ENCODE measurements at places on chromosomes 3 and 15. TPM values are rescaled to one million over a fixed set of nuclear protein-coding genes. Genes with fewer than 3 reads are reported as not detected.

The CRYGS gene
- total RNA-seq, result 5.7 TPM

The HYKK gene
- 3.7 TPM for total RNA-seq

The ECE2 gene
- total RNA-seq, result not detected

The GATA2 gene
- total RNA-seq, result not detected

The TMEM207 gene
- not detected for total RNA-seq

The SERPINI1 gene
- total RNA-seq, result 2.1 TPM

The TGM5 gene
- not detected for total RNA-seq

The TMEM266 gene
- not detected for total RNA-seq

The POLQ gene
- total RNA-seq, result 32.1 TPM

The GOLGA8G gene
- total RNA-seq, result not detected

The GP9 gene
- total RNA-seq, result not detected

- no peaks in the 10 kb centered on the region for H3K36me3 ChIP-seq
- no peak overlapping the region for H3K4me3 ChIP-seq
- no peak overlapping the region for H3K27ac ChIP-seq
- no peaks in the 10 kb centered on the region for H3K27me3 ChIP-seq
- H3K4me1 ChIP-seq, result peaks cover 8% of the 10 kb centered on the region
- peak; percentile 26 for DNase-seq
These were observed 26.9 kb downstream of the PIERCE2 start for GRCh38 chr15:55434989-55435825.

DNA sequence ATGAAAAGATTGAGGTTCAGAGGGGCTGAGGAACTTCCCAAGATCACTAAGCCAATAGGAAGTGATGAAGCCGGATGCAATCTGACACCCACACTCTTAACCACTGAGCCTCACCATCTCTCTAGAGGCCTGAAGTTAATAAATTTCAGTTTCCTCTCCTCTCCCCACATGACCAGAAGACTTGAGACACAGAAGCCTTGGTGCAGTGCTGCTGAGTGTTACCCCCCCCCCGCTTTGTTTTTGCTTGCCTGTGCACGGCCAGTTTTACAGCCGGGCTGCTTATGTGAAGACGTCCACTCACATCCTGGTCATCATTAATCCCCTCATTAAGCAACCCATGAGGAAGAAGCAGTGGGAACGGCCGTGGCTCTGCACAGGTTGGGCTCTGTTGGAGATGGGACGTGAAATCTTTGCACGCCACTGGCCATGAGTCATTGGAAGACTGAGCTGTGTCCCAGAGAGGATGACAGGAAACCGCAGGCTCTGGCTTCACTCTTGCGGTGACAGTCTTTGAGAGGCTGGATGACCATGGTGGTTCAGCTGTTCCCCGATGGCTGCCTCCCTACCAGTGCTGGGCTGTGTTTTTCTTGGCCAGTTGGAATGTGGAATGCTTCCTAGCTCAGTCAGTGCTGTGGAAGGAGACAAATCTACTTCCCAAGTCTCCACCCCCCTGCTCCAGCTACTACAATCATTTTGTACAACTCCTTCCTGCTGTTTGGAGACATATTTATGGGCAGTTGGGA, 232.6 kb upstream of the LRTM1 start:
- no peak overlapping the region for H3K4me3 ChIP-seq
- no peak for DNase-seq
- no peak overlapping the region for H3K27ac ChIP-seq
- no peaks in the 10 kb centered on the region for H3K36me3 ChIP-seq
- H3K27me3 ChIP-seq, result no peaks in the 10 kb centered on the region

DNA sequence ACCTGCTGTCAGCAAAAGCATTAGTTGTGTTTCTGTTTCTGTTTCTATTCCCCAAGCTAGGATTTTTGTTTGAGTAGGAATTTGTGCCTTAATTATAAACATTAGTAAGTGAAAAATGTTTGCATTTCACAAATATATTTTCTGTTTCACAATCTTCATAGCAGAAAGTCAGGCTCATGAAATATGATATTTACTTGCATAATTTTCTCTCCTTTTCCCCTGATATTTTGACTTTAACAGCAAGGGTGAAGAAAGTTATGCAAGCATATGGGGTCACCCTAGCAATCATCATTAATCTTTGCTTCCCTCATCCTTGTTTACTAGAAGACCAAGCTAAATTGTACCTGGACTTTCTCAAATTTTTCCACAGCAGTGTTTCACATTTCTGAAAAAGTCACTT, 140.3 kb upstream of the SEMA6D start:
- no peak overlapping the region for H3K4me3 ChIP-seq
- no peak overlapping the region for H3K27ac ChIP-seq
- DNase-seq, result no peak
- no peaks in the 10 kb centered on the region for H3K36me3 ChIP-seq

DNA sequence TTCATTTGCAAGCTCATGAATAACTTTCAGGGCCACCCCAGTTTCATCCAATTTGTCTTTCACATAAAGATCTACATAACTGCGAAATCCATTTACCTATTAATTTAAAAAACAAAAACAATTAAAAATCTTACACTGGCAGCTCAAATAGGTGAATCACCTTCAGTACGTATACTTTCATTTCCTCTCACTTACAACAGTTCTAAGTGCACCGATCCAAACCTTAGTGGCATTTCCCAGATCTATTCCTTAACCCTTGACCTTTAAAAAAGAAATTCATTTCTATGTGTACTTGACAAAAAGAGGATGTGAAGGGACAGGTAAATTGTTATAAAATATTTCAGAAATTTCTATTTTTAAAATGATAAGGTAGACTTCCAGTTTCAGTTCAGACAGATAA, 30.8 kb downstream of the TOP2B start:
- H3K27me3 ChIP-seq, result no peaks in the 10 kb centered on the region
- no peak for DNase-seq
- H3K4me1 ChIP-seq, result peaks cover 12% of the 10 kb centered on the region
- H3K4me3 ChIP-seq, result no peak overlapping the region
- no peak overlapping the region for H3K27ac ChIP-seq
- H3K36me3 ChIP-seq, result peaks cover 42% of the 10 kb centered on the region

DNA sequence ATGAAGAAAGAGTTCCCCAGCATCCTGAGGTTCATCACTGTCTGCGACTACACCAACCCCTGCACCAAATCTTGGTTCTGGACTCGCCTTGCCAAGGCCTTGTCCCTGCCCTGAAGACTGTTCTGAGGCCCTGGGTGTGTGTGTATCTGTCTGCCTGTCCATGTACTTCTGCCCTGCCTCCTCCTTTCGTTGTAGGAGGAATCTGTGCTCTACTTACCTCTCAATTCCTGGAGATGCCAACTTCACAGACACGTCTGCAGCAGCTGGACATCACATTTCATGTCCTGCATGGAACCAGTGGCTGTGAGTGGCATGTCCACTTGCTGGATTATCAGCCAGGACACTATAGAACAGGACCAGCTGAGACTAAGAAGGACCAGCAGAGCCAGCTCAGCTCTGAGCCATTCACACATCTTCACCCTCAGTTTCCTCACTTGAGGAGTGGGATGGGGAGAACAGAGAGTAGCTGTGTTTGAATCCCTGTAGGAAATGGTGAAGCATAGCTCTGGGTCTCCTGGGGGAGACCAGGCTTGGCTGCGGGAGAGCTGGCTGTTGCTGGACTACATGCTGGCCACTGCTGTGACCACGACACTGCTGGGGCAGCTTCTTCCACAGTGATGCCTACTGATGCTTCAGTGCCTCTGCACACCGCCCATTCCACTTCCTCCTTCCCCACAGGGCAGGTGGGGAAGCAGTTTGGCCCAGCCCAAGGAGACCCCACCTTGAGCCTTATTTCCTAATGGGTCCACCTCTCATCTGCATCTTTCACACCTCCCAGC, 2.9 kb downstream of the MYD88 start:
- DNase-seq, result no peak
- H3K27me3 ChIP-seq, result no peaks in the 10 kb centered on the region
- peak overlapping the region; percentile 36 for H3K27ac ChIP-seq
- peaks cover 41% of the 10 kb centered on the region for H3K4me1 ChIP-seq
- H3K36me3 ChIP-seq, result peaks cover 48% of the 10 kb centered on the region

DNA sequence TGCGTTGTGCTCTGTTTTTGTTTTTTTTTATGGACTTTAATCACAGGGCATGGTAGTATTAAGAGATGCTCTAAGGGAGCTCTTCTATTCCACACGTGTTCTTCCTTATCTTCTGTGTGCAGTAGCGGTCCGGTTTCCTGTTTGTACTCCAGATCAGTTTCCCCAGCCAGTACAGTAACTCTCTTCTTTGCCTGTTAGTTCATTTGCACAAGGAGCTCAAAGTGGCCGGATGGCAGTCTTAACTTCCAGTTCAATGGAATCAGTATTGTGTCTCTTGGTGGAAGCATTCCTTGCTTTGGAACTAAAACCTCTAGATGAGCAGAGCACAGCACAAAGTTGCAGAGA, 122.0 kb downstream of the KLF13 start:
- no peaks in the 10 kb centered on the region for H3K27me3 ChIP-seq
- no peak overlapping the region for H3K27ac ChIP-seq
- no peak for DNase-seq
- H3K4me1 ChIP-seq, result peaks cover 16% of the 10 kb centered on the region

DNA sequence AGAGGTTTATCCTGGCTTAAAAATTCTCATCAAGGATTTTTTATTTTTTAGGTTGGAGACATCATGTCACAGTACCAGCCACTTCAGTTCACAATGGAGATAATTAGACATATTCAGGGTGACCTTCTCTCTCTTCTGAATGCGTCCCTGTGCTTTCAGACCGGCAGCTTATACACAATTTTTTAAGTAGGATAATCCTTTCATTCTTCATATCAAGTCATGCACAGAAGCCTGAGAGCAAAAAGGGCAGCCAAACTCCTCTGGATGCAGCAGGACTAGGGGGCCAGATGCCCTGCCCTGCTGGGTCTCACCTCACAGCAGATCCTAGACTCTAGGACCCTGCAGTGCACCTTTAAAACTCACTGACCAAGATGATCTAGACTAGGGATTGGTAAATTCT, 210.4 kb downstream of the ERC2 start:
- no peak for DNase-seq
- H3K27ac ChIP-seq, result no peak overlapping the region
- H3K4me1 ChIP-seq, result no peaks in the 10 kb centered on the region
- H3K27me3 ChIP-seq, result peaks cover 6% of the 10 kb centered on the region
- H3K36me3 ChIP-seq, result no peaks in the 10 kb centered on the region
- H3K4me3 ChIP-seq, result no peak overlapping the region

- no peak overlapping the region for H3K27ac ChIP-seq
- H3K4me1 ChIP-seq, result no peaks in the 10 kb centered on the region
- H3K4me3 ChIP-seq, result no peak overlapping the region
- H3K27me3 ChIP-seq, result peaks cover 6% of the 10 kb centered on the region
These were observed 64.5 kb upstream of the ZNF280D start for GRCh38 chr15:56797720-56798275.

- peak; percentile 32 for DNase-seq
- no peaks in the 10 kb centered on the region for H3K4me1 ChIP-seq
- H3K4me3 ChIP-seq, result no peak overlapping the region
- H3K27ac ChIP-seq, result no peak overlapping the region
These were observed 462.0 kb downstream of the PDCD6IP start for GRCh38 chr3:34260271-34261000.

- no peaks in the 10 kb centered on the region for H3K36me3 ChIP-seq
- no peak overlapping the region for H3K27ac ChIP-seq
- no peak overlapping the region for H3K4me3 ChIP-seq
- no peak for DNase-seq
These were observed 357.9 kb downstream of the LRTM1 start for GRCh38 chr3:54570008-54570407.

GRCh38 chr3:39064646-39065045, 12.8 kb downstream of the WDR48 start:
- no peak overlapping the region for H3K4me3 ChIP-seq
- peaks cover 6% of the 10 kb centered on the region for H3K4me1 ChIP-seq
- peaks cover 24% of the 10 kb centered on the region for H3K36me3 ChIP-seq
- H3K27ac ChIP-seq, result no peak overlapping the region

DNA sequence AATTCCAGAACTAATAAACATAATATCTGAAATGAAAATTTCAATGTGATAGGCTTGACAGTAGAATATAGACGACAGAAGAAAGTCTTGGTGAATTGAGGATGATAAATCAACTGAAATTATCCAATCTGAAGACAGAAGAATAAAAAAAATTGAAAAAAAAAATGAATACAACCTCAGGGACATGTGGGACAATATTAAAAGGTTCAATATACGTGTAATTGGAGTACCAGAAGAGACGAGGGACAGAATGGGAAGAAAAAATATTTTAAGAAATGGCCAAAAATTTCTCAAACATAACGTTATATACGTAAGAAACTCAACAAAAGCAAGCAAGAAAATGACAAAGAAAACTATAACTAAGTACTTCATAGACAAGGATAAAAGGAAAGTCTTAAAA, 43.3 kb upstream of the HCLS1 start:
- no peak overlapping the region for H3K27ac ChIP-seq
- H3K4me3 ChIP-seq, result no peak overlapping the region
- peaks cover 40% of the 10 kb centered on the region for H3K36me3 ChIP-seq
- DNase-seq, result no peak
- H3K4me1 ChIP-seq, result no peaks in the 10 kb centered on the region

- DNase-seq, result no peak
- no peak overlapping the region for H3K4me3 ChIP-seq
- peaks cover 80% of the 10 kb centered on the region for H3K27me3 ChIP-seq
- H3K4me1 ChIP-seq, result peaks cover 26% of the 10 kb centered on the region
These were observed 2.9 kb downstream of the TPM1 start for GRCh38 chr15:63045465-63045840.

GRCh38 chr15:59965741-59966140, 38.4 kb upstream of the FOXB1 start:
- H3K27ac ChIP-seq, result no peak overlapping the region
- H3K4me1 ChIP-seq, result peaks cover 14% of the 10 kb centered on the region
- no peak for DNase-seq

- H3K27ac ChIP-seq, result no peak overlapping the region
- H3K27me3 ChIP-seq, result peaks cover 8% of the 10 kb centered on the region
- H3K4me1 ChIP-seq, result no peaks in the 10 kb centered on the region
- DNase-seq, result no peak
- no peak overlapping the region for H3K4me3 ChIP-seq
- no peaks in the 10 kb centered on the region for H3K36me3 ChIP-seq
These were observed 17.9 kb upstream of the P2RY14 start for GRCh38 chr3:151296226-151296625.

DNA sequence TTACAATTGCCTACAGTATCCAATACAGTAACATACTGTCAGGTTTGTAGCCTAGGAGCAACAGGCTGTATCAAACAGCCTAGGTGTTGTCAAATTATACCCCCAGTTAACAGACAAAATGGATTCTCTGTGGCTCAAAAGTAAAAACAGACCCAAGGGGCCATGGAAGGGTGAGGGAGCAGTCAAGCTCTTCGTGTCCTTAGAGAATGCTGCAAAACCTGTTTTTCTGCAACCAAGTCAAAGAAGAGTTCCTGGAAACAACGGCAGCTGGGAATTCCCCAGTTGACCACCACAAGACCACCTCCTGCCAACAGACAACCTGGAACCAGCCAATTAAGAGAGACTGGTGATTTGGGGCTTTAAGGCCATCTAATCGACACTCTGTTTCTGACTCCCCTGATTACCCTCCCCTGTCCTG, 11.1 kb upstream of the THUMPD3 start:
- no peaks in the 10 kb centered on the region for H3K36me3 ChIP-seq
- peaks cover 19% of the 10 kb centered on the region for H3K4me1 ChIP-seq
- no peaks in the 10 kb centered on the region for H3K27me3 ChIP-seq
- no peak for DNase-seq
- no peak overlapping the region for H3K27ac ChIP-seq
